ENCODE measurements at places on chromosomes 1 and 21.

DNA sequence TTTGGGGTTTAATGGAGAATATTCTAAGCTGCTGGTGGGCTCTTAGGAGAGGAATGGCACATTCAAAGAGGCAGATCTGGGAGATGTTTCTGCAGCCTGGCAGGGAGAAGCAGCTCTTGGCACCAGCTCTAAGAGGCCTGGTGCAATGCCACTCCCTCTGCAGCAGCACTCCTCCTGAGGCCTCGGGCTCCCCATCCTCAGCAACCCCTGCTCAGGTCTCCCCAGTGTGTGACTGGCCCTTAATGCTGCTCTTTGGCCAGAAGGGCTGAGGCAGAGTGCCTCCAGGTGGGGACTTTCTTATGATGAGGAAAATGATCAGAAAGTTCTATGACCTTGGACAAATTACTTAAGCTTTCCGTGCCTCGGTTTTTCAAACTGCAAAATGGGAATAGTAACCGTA is 55.5 kb downstream of the MAB21L3 start:
- no peaks in the 10 kb centered on the region for H3K36me3 ChIP-seq
- no peak overlapping the region for H3K27ac ChIP-seq
- peaks cover 12% of the 10 kb centered on the region for H3K4me1 ChIP-seq
- H3K4me3 ChIP-seq = no peak overlapping the region

DNA sequence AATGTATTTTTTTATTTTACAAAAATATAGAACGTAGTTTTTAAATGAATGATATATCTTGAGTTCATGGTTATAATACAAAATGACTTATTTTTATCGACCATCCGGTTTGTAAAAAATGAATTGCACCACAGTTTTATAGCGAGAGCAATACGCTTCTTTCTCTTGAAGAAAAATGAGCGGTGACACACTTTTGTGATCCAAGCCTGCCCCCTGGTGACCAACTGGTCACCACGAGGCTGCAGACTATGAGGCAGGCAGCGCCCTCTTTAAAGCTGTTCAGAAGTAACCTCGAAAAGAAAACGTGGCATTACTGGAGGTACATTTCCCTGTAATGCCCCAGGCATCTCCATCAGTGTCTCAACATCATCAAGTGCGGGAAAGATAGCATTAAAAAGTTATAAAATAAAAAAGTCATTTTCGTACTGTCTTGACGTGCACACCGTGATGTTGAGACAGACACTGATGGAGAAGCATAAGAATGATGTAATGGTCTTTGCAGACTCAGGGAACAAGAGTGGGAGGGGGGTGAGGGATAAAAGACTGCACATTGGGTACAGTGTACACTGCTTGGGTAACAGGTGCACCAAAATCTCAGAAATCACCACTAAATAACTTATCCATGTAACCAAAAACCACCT is 734.2 kb upstream of the ADAMTS5 start:
- DNase-seq = no peak
- H3K36me3 ChIP-seq = no peaks in the 10 kb centered on the region
- H3K4me1 ChIP-seq = no peaks in the 10 kb centered on the region
- H3K4me3 ChIP-seq = no peak overlapping the region
- H3K27me3 ChIP-seq = no peaks in the 10 kb centered on the region

DNA sequence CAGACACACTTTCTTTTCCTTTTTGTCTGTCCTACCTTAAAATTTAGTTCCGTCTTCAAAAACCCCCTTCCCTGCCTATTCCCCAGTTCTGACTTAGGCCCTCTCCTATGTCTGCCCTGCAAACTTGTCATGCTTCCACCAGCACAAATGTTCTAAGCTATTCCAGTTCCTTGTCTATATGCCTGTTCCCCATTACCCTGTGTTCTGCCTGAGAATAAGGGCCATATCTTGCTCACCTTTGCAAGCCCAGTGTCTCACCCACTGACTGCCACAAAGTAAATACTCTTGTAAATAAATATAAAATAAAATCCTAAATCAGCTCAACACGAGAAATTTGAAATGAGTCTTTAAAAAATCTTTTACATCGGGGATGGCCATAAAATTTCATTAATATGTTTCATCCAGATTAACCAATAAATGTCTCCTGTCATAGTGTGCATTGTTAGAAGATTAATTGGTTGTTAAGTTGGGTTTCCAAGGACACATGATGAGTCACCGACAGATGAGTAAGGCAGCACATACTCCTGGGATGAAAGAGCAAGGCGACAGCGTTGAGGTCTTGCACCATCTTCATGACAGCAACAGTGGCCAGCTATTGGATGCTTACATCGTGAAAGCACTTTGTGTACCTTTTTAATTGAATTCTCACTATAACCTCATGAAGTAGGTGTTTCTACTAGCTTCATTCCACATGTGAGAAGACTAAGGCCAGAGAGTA is 92.6 kb upstream of the NGF start:
- H3K27me3 ChIP-seq = peaks cover 2% of the 10 kb centered on the region
- H3K4me1 ChIP-seq = no peaks in the 10 kb centered on the region
- no peak overlapping the region for H3K27ac ChIP-seq
- H3K4me3 ChIP-seq = no peak overlapping the region
- DNase-seq = no peak

- H3K27ac ChIP-seq = no peak overlapping the region
- DNase-seq = no peak
- H3K4me1 ChIP-seq = no peaks in the 10 kb centered on the region
Observed at GRCh38 chr1:68173283-68173935, 58.9 kb downstream of the WLS start.

- no peak overlapping the region for H3K27ac ChIP-seq
- peaks cover 4% of the 10 kb centered on the region for H3K36me3 ChIP-seq
- no peak overlapping the region for H3K4me3 ChIP-seq
- H3K27me3 ChIP-seq = peaks cover 3% of the 10 kb centered on the region
Observed at GRCh38 chr1:109635862-109636200, 16.2 kb downstream of the AMPD2 start.

GRCh38 chr21:34313116-34313515 is 50.7 kb upstream of the KCNE2 start:
- no peak overlapping the region for H3K27ac ChIP-seq
- no peak overlapping the region for H3K4me3 ChIP-seq
- no peak for DNase-seq
- no peaks in the 10 kb centered on the region for H3K4me1 ChIP-seq
- H3K36me3 ChIP-seq = peaks cover 2% of the 10 kb centered on the region

- peak overlapping the region; percentile 79 for H3K4me3 ChIP-seq
- H3K27ac ChIP-seq = peak overlapping the region; percentile 38
- H3K36me3 ChIP-seq = no peaks in the 10 kb centered on the region
- H3K27me3 ChIP-seq = no peaks in the 10 kb centered on the region
- no peak for DNase-seq
Observed at GRCh38 chr1:64745986-64746940, 1.4 kb downstream of the RAVER2 start.

- peak overlapping the region; percentile 80 for H3K27ac ChIP-seq
- H3K36me3 ChIP-seq = peaks cover 19% of the 10 kb centered on the region
- H3K27me3 ChIP-seq = no peaks in the 10 kb centered on the region
- peaks cover 64% of the 10 kb centered on the region for H3K4me1 ChIP-seq
- H3K4me3 ChIP-seq = peak overlapping the region; percentile 75
Observed at GRCh38 chr1:42949312-42950115, 9.2 kb downstream of the SLC2A1 start.

GRCh38 chr1:9166289-9167235 is 37.7 kb upstream of the GPR157 start:
- no peak overlapping the region for H3K4me3 ChIP-seq
- no peaks in the 10 kb centered on the region for H3K36me3 ChIP-seq
- H3K4me1 ChIP-seq = peaks cover 15% of the 10 kb centered on the region
- no peak overlapping the region for H3K27ac ChIP-seq

DNA sequence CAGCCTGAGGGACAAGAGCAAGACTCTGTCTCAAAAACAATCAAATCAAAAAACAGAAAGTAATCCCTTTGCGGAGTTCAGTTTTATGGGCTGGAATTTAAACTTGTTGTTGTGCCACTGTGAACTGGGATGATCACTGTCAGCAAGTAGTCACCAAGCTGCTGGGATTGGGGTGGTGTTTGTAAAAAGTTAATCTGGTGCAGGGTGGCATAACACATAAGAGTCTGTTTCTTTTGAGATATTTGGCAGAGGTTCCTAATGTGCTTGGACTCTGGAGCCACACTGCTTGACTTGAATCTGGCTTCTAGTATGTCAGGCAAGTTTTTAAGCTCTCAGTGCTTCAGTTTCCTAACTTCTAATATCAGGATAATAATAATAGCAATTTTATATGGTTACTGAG is 6.6 kb downstream of the CLIC4 start:
- H3K27ac ChIP-seq = no peak overlapping the region
- H3K27me3 ChIP-seq = no peaks in the 10 kb centered on the region
- no peak overlapping the region for H3K4me3 ChIP-seq
- H3K36me3 ChIP-seq = peaks cover 6% of the 10 kb centered on the region
- H3K4me1 ChIP-seq = peaks cover 36% of the 10 kb centered on the region

- peaks cover 17% of the 10 kb centered on the region for H3K36me3 ChIP-seq
- peak; percentile 66 for DNase-seq
- peak overlapping the region; percentile 81 for H3K4me3 ChIP-seq
- H3K4me1 ChIP-seq = peaks cover 12% of the 10 kb centered on the region
- no peaks in the 10 kb centered on the region for H3K27me3 ChIP-seq
- H3K27ac ChIP-seq = peak overlapping the region; percentile 78
Observed at GRCh38 chr1:246930830-246931548, 759 bp downstream of the AHCTF1 start.

DNA sequence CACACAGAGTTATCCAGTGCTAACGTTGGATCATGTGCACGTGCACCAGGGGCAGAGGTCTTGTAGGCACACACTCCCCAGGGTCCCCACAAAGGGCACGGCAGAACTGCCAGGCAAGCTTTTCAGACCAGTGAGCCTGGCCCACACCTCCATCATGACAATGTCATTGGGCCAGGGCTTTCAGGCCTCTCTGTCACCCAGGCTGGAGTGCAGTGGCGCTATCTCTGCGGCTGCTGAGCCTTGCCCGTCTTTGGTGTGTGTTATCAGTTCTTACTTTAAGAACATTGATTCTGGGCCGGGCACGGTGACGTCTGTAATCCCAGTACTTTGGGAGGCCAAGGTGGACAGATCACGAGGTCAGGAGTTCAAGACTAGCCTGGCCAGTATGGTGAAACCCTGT is 44.2 kb downstream of the PKNOX1 start:
- no peak for DNase-seq
- H3K4me3 ChIP-seq = no peak overlapping the region
- H3K27ac ChIP-seq = no peak overlapping the region
- peaks cover 37% of the 10 kb centered on the region for H3K36me3 ChIP-seq
- H3K4me1 ChIP-seq = peaks cover 19% of the 10 kb centered on the region

DNA sequence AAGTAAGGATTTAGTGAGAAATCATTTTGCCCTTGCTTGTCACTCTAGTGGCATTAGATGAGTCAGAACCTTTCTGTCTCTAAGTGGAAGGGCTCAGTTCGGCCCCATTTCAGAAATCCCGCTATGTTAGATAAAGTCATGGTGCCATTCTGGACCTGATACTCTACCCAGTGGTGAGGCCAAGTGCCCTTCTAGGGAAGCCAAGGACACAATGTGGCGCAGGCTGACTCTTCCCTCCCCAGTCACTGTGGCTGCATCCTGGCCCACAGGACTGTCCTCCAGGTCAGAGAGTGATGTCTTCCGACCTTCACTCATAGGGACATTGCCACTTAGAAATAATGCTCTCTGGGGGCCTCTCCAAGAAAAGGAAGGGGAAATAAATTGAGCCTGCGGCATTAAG is 48.3 kb upstream of the MTR start:
- H3K27ac ChIP-seq = no peak overlapping the region
- no peak overlapping the region for H3K4me3 ChIP-seq
- H3K27me3 ChIP-seq = peaks cover 12% of the 10 kb centered on the region
- no peak for DNase-seq
- no peaks in the 10 kb centered on the region for H3K4me1 ChIP-seq
- H3K36me3 ChIP-seq = no peaks in the 10 kb centered on the region

- H3K4me1 ChIP-seq = peaks cover 24% of the 10 kb centered on the region
- peak overlapping the region; percentile 99 for H3K27ac ChIP-seq
- H3K4me3 ChIP-seq = peak overlapping the region; percentile 82
- DNase-seq = peak; percentile 67
- no peaks in the 10 kb centered on the region for H3K36me3 ChIP-seq
Observed at GRCh38 chr1:22039594-22040285, 12.8 kb upstream of the CDC42 start.

GRCh38 chr1:33260439-33260838 is 4.1 kb downstream of the ZNF362 start:
- H3K4me1 ChIP-seq = peaks cover 31% of the 10 kb centered on the region
- H3K27me3 ChIP-seq = no peaks in the 10 kb centered on the region
- H3K27ac ChIP-seq = no peak overlapping the region
- H3K36me3 ChIP-seq = peaks cover 8% of the 10 kb centered on the region
- no peak for DNase-seq

DNA sequence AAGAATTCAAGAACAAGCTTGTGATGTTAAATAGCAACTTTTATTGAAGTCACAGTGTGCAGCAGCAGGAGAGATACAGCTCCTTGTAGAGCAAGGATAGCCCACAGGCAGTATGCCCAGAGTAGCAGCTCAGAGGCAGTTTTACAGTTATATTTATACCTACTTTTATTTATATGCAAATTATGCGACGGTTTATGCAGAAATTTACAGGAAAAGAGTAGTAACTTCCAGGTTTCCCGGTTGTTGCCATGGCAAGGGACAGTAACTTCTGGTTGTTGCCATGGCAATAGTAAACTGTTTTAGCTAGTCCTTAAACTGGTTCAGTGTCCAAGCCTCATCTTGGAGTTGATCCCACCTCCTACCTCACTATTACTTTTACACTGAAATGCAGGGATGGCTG is 344.6 kb upstream of the LYPLAL1 start:
- no peak for DNase-seq
- no peaks in the 10 kb centered on the region for H3K4me1 ChIP-seq
- H3K27ac ChIP-seq = no peak overlapping the region
- H3K4me3 ChIP-seq = no peak overlapping the region
- peaks cover 4% of the 10 kb centered on the region for H3K27me3 ChIP-seq

DNA sequence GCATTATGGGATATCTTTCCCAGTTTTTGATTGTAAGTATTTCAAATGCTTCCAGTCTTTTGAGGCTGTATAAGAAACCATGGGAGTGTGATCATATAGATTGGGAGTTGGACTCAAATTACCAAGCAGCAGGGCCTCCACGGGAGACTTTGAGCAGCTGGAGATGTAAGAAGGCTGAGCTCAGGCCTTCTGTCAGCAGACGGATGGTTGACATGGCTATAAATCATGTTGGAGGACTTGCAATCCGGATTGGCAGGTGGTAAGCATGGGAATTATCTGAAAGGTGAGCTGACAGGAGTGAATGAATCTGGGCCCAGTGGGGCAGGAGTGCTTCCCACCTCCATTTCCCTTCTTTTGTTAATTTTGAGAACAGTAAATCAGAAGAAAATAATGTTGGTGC is 83.2 kb upstream of the PPM1J start:
- H3K27me3 ChIP-seq = peaks cover 2% of the 10 kb centered on the region
- peaks cover 6% of the 10 kb centered on the region for H3K4me1 ChIP-seq
- H3K4me3 ChIP-seq = no peak overlapping the region
- no peaks in the 10 kb centered on the region for H3K36me3 ChIP-seq
